ENCODE measurements at places on chromosomes 4 and X.

- DNase-seq: no peak
Observed at GRCh38 chrX:131595120-131595519, 51.2 kb downstream of the OR13H1 start.

DNA sequence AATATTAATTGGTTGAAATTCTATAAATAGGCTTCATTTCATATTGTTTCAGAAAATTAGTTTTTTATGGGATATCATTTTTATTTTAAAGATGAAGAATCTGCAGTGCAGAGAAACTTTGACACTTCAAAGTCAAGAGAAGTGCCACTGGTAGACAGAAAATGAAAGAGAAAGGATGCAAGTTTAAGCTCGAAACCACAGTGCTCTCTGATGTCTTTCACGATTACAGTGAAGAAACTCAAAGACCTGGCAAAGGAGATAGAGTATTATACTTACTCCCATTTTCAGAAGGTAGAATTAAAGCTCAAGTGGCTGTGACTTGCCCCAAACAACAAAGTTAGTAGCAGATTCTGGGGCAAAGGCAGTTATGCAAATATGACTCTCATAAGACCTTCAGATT is 745.4 kb downstream of the TECRL start:
- DNase-seq: no peak

DNA sequence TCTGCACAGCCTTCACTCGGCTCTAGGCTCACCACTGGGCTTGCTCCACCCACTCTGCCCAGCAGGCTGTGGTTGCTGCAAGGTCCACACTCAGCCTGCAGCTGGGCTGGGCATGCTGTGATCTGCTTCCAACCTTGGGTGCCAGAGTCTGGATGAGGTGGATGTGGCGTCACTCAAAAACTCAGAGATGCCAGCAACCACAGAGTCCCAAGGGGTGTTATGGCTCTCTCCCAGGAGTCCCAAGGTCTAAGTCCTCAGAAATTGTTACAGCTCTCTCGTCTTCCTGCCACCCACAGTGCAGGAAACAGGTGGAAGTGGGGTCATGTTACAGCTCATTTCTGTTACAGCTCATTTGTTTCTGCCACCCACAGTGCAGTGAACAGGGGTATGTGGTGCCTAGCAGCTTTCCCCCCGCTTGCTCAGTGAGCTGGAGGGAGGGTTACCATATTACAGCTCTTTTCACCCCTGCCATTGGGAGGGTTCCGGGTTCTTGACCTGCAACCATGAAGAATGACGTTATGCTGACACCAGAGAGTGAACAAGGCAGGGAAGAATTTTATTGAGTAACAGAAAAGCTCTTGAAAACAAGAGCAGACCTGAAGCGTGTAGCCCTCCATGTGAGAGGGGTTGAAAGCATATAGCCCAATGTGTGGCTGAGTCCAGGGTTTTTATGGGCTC is 893.9 kb downstream of the PCDH7 start:
- peak; percentile 22 for DNase-seq

DNA sequence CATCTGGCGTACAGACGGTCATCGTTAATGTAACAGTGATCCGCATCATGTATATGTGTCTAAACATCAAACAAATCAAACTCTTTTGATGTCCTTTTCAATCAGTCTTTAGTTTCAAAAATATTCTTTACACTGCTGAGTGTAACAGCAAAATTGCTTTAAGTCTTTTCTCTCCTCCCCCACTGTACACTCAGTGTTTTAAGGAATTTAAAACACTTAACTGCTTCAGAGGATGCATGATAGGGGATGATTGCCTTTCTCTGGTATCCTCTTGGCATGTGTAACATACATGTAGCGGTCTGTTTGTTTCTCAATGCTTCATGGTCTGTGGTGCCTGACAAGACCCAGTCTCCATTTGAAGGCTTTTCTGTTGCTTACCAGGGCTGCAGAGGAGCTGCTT is 41.6 kb downstream of the LIMCH1 start:
- DNase-seq: no peak

GRCh38 chrX:56268888-56269287 is 36.7 kb downstream of the KLF8 start:
- no peak for DNase-seq

- no peak for DNase-seq
Observed at GRCh38 chrX:56130031-56130430, 102.1 kb upstream of the KLF8 start.

DNA sequence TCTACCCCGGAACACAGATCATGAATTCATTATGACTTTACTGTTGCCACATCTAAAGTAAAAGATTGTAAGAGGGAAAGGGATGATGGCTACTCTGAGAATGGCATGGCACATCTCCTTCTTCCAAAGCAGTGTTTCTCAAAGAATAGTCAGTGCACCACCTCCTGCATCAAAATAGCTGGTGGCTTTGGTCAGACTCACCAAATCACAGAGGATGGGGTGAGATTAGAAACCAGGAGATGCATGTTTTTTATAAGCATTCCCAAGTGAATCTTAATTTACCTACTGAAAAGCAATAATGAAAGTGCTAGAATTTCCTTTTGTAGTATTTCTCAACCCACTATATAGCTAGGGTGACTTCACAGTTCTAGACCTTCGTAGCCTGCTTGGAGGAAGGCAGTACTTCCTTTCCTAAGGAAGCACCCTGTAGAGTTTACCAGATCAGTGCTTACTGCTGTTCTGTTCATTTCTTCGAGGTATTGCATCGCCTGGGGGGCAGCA is 340.8 kb upstream of the KLF3 start:
- DNase-seq: peak; percentile 36

DNA sequence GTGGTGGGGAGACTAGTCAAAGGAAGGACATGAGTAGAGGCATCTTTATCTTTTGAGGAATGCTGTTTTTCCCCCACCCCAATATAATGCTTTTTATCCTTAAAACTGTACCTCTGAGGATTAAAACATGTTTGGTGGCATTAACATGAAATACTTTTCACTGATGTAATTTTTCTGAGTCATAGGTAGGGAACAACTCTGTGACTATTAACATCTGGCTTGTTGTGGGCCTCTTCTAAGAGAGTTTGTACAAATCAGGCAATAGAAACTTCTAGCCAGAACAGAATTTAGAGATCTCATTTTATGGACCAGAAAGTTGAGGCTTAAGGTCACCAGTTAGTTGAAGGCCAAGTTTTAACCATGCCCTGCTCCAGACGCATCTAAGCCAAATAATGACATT is 207.6 kb downstream of the SOX3 start:
- DNase-seq: no peak

DNA sequence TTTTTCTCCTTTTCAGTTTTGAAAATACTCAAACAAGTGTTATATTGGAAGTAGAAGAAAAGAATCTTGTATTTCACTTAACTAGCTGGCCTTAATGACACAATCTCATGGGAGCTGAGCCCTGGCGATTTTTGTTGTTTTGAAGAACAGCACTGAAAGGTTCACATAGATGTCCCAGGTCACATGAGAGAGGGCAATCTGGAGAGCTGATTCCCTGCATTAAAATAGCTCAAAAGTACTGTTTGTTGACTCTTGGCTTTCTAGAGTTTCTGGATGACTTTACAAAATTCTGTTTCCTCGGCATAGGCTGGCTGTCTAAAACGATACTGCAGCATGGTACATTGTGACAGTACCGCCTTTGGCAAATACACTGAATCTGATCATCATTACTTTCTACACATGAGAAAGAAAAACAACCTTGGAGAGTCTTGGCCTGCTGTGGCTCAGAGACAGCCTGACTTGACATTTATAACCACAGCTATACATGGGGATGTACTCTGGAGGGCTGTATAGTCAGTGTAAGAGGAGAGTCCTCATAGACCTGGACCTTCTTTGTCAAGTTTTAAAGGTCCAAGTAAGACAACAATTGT is 119.8 kb upstream of the PDLIM3 start:
- DNase-seq: no peak

- DNase-seq: no peak
Observed at GRCh38 chrX:24424948-24425347, 40.1 kb upstream of the PDK3 start.

GRCh38 chrX:9188117-9188516 is 154.2 kb upstream of the FAM9B start:
- DNase-seq: no peak
